Nucleus accumbens (tissue), 56 donors: ENCODE measurements at places on chromosomes 4 and X.

DNA sequence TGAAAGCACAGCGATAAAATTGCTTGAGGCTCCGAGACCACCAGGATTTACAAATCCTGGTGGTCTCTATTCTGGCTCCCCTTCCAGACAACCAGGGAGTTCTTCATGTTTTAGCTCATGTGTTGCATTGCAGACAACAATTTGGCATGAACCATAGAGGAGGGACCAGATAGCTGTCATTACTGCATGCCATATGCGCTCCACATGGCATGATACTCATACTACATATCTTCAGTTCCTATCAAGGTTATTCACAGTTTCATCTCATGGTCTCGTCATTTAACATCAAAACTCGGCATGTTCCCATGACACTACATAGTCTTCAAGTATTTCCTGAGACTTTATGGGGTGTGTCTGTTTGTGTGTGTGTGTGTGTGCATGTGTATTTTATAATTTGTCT lies 220.3 kb downstream of the OR13H1 start:
- DNase-seq = no peak

GRCh38 chr4:100075486-100076270 lies 114.6 kb downstream of the DDIT4L start:
- DNase-seq = no peak

DNA sequence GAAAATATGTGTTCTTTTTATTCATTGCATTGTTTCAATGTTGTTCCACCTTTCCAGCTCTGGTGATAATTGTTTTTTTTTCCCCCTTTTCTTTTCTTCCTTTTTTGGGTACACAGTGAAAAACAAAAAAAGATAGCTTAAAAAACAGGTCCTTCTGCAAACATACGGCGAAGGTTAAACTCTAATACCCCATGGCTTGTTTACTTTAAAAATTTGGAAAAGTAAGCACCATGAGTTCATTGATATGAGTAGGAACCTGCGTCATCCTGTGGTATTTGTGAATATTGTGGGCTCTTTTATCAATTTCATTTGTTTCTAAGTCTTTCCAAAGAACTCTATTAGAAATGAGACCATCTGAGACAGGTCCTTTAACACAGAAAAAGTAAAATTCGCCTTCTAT lies 123.5 kb downstream of the CHRNA9 start:
- DNase-seq = no peak

GRCh38 chrX:45485719-45486118 lies 285.0 kb upstream of the DIPK2B start:
- no peak for DNase-seq

GRCh38 chrX:10099411-10099810 lies 57.4 kb upstream of the CLCN4 start:
- DNase-seq = no peak

GRCh38 chr4:82818664-82819662 lies 20.4 kb upstream of the SCD5 start:
- DNase-seq = no peak

DNA sequence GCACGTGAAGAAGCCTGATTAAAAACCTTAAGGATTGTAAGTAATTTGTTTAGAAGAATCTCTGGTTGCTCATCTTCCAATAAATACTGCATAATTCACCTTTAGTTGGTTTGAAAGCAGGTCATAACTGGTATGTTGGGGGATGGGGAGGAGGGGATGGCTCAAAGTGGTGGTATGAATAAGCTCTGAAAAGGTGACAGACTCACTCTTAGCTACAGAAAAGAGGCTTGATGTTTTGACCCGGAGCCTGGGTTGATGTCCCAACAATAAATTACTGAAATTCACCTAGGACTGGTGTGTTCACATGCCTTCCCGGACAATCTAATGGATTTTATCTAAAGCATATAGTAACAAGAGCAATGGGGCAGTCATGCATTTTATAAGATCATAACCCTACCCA lies 131.9 kb upstream of the TBC1D9 start:
- DNase-seq = no peak

GRCh38 chr4:60016971-60017370 lies 1183.2 kb upstream of the ADGRL3 start:
- DNase-seq = no peak

DNA sequence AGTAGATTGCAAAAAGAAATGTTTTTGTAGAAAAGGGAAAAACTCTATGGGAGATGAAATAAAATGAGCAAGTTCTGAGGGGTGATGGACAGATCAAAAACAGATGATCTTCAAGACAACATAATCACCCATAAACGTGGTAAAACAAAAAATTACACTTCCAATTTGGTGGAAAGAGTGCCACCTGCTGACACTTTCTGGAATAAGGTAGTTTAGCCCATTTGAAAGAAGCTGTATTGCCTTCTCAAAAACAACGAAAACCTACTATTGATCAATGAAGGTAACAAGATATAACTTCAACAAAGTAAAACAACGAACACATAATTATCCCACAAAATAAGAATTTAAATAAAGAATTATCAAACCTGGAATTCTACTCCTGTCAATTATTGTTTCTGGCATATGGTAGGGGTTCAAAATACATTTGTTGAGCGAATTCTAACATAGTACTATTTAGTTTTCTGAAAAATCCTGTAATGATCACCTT lies 2.5 kb downstream of the COQ2 start:
- no peak for DNase-seq

DNA sequence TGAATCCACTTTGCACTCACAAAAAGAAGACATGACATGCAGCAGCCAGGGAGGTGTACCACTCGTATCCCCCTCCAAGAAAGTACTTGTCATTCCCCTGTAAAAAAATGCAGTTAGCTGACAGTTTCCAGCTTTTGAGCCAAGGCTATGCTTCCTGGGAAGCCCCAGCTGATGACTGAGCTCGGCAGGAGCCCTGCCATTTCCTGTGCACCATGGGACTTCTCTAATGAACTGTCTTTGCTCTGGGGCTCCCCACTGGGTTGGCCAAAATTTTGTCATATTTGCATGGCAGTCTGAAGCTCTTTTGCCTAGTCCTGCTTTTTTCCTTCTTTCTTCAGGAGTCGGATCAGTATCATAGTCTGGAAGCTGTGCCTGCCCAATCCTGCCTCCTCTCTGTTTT lies 104.5 kb upstream of the MAOA start:
- DNase-seq = no peak

DNA sequence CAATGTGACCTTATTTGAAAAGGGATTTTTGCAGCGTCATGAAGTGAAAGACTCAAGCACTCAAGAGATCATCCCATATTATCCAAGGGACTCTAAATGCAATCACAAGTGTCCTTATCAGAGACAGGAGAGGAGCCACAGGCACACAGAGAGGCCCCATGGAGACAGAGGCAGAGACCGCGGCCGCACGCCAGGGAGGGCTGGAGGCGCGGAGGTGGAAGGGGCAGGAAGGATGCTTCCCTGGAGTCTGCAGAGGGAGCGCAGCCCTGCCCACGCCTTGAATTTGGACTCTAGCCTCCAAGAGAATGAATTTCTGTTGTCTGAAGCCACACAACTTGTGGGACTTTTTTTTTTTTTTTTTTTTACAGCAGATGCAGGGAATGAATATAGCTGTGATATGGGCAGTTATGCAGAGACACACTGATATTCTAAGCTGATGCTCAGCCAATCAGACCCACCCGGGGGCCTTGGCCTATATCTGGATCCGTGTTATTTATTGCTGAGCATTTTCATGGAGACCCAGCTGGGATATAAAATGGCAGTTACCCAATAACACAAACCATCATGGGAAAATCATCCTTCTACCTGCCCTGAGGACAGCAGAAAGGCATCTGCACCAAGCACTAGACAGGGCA lies 244.8 kb upstream of the PSAPL1 start:
- no peak for DNase-seq

DNA sequence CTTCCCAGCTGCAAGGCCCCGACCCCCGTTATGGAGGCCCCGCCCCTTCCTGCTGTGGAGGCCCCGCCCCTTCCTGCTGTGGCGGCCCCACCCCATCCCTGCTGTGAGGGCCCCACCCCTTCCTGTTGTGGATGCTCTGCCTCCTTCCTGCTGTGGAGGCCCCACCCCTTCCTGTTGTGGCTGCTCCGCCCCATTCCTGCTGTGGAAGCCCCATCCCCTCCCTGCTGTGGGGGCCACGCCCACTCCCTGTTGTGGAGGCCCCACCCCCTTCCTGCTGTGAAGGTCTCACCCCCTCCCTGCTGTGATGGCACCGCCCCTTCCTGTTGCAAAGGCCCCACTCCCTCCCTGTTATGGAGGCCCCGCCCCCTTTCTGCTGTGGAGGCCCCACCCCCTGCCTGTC lies 104.9 kb upstream of the PSAPL1 start:
- DNase-seq = no peak

GRCh38 chr4:173509036-173510001 lies 20.7 kb downstream of the HAND2 start:
- DNase-seq = no peak

DNA sequence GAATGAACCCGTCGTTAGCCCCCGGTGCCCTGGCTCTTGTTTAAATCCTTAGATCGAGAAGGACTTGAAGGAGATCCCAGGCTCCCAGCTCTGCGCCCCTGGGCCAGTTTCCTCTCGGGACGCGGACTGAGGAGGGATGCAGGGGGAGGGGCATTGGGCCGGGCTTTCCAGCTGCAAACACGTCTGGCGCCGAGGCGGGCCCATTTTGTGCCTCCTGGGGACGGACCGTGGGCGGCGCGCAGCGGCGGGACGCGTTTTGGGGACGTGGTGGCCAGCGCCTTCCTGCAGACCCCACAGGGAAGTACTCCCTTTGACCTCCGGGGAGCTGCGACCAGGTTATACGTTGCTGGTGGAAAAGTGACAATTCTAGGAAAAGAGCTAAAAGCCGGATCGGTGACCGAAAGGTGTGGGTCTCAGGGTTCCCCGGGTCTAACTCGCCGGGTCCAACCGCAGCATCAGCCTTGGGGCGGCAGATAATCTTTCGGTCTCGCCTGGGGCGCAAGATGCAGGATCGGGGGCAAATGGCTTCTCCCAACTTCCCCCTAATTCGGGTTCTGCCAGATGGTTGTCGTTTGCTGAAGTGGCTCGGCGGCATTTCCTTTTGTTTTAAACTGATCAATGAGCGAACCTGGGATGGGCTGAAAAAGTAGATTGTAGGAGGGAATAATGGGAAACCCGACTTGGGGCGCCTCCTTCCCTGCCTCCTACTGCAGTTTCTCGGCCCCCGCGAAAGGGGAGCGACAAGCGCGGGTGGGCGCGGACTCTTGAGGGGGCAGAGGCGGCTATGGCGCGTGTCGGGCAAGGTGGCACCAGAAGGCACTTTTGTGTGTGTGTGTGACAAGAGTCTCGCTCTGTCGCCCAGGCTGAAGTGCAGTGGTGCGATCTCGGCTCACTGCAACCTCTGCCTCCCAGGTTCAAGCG lies 2.9 kb downstream of the PDGFRA start:
- DNase-seq = no peak

DNA sequence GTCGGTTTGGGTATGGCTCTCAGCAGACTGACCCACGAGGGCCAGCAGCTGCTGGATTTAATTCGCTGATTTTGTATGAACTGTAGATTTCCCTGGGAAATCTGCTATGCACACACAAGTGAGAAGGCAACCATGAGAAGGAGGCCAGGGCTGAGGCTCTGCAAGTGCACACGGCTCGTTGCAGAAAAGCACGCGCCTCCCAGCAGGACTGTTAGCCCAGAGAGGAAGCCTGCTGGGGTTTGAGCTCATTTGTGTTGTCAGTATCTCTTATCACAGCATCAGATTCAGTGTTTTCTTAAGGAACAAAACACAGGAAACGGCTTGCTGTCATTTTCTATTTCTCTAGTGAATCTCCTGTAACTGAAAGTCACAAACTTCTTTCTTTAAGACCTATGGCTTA lies 296.2 kb upstream of the FAT1 start:
- no peak for DNase-seq

DNA sequence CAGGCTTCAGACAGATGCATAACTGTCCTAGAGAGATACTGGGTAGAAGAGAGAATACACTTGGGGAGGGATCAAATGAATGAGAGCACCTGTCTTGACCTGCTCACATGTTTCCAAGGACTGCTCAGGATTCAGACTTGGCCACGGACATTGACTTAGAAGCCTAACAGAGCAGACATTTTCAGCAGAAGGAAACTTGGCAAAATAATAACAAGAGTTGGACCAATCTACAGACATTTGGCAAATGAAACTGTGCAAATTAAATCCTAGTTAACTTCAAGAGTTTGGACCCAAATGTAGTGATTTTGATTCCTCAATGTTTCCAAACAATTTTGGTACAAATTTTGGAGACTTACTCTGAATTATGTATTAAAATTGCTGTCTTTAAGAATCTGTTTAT lies 223.9 kb downstream of the CAMK2D start:
- no peak for DNase-seq

DNA sequence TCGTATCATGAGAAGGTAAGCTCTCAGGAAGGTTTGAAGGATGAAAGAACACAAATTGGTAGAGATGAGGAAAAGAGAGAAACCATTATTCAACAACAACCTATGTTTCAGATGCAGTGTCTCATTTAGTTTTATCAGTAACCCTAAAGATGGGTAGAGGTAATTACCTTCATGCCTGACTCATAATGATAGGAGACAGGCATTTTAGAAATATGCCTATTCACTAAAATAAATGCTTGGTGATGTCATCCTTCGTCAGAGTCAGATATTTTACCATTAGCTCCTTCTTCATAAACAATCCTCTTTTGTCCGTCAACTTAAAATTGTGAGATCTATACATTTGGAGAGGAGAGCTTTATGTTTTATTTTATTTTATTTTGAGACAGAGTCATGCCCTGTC lies 21.5 kb upstream of the RNF150 start:
- no peak for DNase-seq

DNA sequence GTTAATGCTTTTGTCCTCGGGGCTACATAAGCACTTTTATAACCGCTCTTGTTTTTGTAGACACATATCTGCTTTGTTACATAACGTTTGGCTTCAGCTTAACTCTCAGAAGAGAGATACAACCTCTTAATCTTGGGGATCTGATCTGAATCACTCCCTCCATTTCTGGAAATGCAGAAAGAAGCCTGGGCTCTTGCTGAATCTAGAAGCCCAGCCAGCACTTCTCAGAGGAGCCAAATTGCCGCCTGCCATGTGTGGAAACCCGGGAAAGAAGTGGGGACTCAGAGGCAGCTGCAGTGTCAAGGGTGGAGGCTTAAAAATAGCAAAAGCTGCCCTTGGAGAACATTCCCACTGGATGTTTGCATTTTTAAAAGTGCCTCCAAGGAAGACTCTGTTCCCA lies 69.3 kb upstream of the LDB2 start:
- no peak for DNase-seq

DNA sequence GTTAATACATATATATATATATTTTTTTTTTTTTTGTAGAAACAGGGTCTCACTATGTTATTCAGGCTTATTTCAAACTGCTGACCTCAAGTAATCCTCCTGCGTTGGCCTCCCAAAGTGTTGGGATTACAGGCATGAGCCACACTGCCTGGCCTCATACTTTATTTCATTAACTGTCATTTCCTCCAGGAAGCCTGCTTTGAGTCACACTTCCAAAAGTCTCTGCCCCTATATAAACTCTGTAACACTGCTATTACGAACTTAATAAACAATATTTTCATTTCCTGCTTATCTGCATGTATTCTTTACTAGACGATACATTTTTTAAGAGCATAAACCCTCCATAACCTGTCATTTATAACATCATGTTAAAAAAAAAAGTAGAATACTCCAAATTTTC lies 167.2 kb downstream of the WDFY3 start:
- DNase-seq = no peak
